Activated B cell treated with CpG ODN at 0.5 μM for 24 hours (primary cell): ENCODE measurements at places on chromosomes 3 and 15. TPM values are rescaled to one million over a fixed set of nuclear protein-coding genes. Genes with fewer than 3 reads are reported as not detected.
A peak's percentile ranks its signal among the peaks of the same experiment; 100 is the strongest.

DNA sequence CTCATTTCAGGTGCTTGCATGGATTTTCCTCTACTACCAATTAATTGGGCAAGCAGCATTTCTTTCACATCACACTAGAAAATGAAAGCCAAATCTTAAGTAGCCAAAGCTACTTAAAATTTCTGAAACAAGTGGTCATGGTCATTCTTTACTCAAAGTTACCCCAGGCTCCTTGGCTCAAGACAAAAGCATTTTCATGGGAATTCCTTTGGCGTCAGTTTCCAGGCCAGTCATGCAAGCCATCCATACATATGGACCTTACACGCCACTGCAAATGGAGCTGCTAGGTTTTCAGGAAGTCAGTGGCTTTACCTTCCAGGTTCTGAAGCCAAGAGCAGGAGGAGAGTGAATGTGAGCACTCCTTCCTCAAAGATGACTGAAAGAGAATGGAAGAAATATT, 83.7 kb upstream of the IL12A start:
- peaks cover 25% of the 10 kb centered on the region for H3K4me1 ChIP-seq
- peak overlapping the region; percentile 68 for H3K27ac ChIP-seq
- no peaks in the 10 kb centered on the region for H3K27me3 ChIP-seq
- DNase-seq: no peak
- H3K36me3 ChIP-seq: no peaks in the 10 kb centered on the region
- H3K4me3 ChIP-seq: no peak overlapping the region

Gene SLC9C1
- 0.24 and 0.58 TPM in 2 replicates for total RNA-seq

Gene IL1RAP
- total RNA-seq: 4.7 and 6.3 TPM in 2 replicates

DNA sequence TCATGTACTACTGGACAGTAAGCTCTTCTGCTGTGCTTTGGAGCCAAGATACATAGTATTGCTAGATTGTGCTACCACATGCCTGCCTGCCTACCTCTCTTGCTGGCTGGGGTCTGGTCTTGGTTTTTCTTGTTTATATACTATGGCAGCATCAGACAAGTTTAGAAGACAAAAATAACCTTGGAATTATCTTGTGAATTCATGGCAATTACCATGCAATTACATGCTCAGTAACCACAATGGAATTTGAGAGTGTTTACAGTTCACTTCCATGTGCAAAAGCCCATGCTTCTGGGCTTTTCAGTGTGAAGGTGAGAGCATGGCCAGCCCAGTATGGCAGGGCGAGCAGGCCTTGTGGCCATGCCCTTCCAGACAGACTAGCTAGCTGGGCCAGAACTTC, 48.0 kb upstream of the C15orf61 start:
- no peaks in the 10 kb centered on the region for H3K36me3 ChIP-seq
- no peaks in the 10 kb centered on the region for H3K27me3 ChIP-seq
- no peak overlapping the region for H3K4me3 ChIP-seq
- H3K27ac ChIP-seq: no peak overlapping the region

Gene RARRES1
- not detected in 2 replicates for total RNA-seq

DNA sequence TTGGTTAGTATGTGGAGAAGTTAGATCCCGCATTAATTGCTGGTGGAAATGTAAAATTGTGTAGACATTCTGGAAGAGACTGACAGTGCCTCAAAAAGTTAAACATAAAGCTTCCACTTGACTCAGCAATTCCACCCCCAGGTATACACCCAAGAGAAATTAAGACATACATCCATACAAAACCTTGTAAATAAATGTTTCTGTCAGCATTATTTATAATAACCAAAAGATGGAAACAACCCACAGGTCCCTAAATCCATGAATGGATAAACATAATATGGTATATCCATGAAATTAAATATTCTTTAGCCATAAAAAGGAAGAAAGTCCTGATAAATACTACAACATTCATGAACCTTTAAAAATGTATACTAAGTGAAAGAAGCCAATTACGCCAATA, 817.4 kb downstream of the NTRK3 start:
- no peak overlapping the region for H3K27ac ChIP-seq
- H3K27me3 ChIP-seq: no peaks in the 10 kb centered on the region
- H3K4me1 ChIP-seq: no peaks in the 10 kb centered on the region
- no peak for DNase-seq

GRCh38 chr3:121809249-121809648, 25.6 kb downstream of the IQCB1 start:
- H3K4me3 ChIP-seq: peak overlapping the region; percentile 72
- DNase-seq: no peak
- peaks cover 72% of the 10 kb centered on the region for H3K36me3 ChIP-seq
- no peaks in the 10 kb centered on the region for H3K27me3 ChIP-seq
- peaks cover 81% of the 10 kb centered on the region for H3K4me1 ChIP-seq

DNA sequence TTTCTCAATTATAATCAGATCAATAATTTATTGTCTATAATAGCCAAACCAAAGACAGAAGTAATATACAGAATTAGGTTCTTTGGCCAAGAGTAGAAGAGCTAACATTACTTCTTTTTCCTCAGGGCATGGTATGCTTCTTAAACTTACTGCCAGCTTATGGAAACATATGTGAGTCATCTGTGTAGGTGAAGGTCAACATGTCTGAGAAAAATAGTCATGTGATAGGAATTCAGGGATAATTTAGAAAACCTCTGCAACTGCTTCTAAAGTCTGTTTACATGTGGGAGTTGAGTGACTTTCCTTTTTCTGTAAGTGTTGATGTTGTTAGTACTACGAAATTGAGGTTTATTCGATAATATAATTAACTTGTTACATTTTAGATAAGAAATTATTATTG, 19.2 kb upstream of the MAP6D1 start:
- H3K27me3 ChIP-seq: no peaks in the 10 kb centered on the region
- H3K4me1 ChIP-seq: no peaks in the 10 kb centered on the region
- no peak overlapping the region for H3K27ac ChIP-seq
- DNase-seq: no peak
- peaks cover 72% of the 10 kb centered on the region for H3K36me3 ChIP-seq
- H3K4me3 ChIP-seq: no peak overlapping the region

GRCh38 chr3:58884453-58884852, 165.4 kb downstream of the CFAP20DC start:
- H3K4me3 ChIP-seq: no peak overlapping the region
- H3K27ac ChIP-seq: no peak overlapping the region
- H3K4me1 ChIP-seq: no peaks in the 10 kb centered on the region
- no peaks in the 10 kb centered on the region for H3K36me3 ChIP-seq
- H3K27me3 ChIP-seq: no peaks in the 10 kb centered on the region
- no peak for DNase-seq

DNA sequence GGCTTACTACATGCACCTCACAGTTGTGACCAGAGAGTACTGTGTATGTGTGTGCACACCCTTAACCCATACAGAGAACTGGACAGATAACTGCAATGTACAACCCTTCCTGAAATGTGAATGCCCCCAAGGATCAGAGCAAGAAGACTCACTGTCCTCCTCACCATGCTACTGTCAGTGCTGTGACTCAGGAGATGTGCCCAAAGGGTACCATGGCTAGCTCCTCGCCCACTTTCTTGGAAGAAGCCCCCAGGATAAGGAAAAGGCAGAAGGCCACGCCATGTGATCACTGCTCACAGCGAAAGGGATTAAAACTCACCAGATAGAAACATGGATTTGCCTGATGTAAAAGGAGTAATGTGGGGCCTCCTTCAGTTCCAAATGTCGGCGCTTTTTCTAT, 41.8 kb downstream of the UBP1 start:
- no peak overlapping the region for H3K4me3 ChIP-seq
- no peaks in the 10 kb centered on the region for H3K27me3 ChIP-seq
- DNase-seq: no peak
- no peak overlapping the region for H3K27ac ChIP-seq

GRCh38 chr15:100862162-100862561, 17.5 kb upstream of the ALDH1A3 start:
- no peaks in the 10 kb centered on the region for H3K4me1 ChIP-seq
- DNase-seq: no peak
- H3K27ac ChIP-seq: no peak overlapping the region
- H3K36me3 ChIP-seq: no peaks in the 10 kb centered on the region

DNA sequence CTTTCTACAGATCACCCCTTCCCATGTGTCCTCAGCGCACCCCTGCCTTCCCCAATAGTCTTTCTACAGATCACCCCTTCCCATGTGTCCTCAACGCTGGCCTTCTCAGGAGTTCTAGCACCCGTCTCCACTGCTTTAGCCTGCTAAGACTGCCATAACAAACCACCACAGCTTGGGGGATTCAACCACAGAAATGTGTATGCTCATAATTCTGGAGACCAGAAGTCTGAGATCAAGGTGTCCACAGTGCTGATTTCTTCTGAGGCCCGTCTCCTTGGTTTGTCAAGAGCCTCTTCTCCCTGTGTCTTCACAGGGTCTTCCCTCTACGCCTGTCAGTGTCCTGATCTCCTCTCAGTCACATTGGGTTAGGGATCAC, 68.1 kb upstream of the CGNL1 start:
- DNase-seq: no peak
- H3K36me3 ChIP-seq: peaks cover 69% of the 10 kb centered on the region
- H3K27ac ChIP-seq: peak overlapping the region; percentile 59
- peaks cover 73% of the 10 kb centered on the region for H3K4me1 ChIP-seq
- H3K27me3 ChIP-seq: no peaks in the 10 kb centered on the region

Gene MCTP2
- total RNA-seq: 46.0 and 54.2 TPM in 2 replicates

- no peaks in the 10 kb centered on the region for H3K27me3 ChIP-seq
- peak overlapping the region; percentile 53 for H3K27ac ChIP-seq
- no peak for DNase-seq
These were observed 17.9 kb downstream of the PSTPIP1 start for GRCh38 chr15:77012868-77013267.

DNA sequence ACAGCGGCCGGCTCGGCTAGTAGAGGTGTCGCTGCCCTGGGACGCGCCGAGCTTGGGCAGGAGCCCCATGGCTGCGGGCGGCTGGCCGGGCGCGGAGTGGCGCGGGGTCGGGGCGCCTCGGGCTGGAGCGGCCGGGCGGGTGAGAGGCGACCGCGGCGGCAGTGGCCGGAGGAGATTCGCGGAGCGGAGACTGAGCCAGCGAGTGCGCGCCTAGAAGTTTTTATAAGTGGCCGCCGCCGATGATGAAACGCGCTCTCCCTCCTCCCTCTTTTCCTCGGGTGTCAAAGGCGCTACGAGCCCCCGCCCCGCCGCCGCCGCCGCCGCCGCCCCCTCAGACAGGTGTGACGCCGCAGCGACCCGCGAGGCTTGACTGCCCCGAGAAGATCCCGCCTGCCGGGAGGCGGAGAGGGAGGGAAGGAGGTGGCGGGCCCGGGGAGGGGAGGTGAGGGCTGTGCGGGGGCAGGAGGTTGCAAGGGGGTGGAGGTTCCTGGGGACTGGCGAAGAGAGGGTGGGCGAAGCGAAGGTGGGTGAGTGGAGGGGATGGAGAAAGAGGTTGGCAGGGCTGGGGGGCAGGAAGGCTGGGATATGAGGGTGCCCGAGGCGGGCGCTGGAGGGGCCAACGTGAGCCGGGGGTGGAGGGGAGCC, at the start of gene SLCO2A1:
Gene SLCO2A1, minus strand, starts transcription at position 192 of the 645 bp plus-strand sequence. Its CDS starts 123 bp downstream, at position 69.
- peaks cover 6% of the 10 kb centered on the region for H3K4me1 ChIP-seq
- H3K4me3 ChIP-seq: peak within 1 kb of the TSS; percentile 7
- H3K27ac ChIP-seq: no peak within 1 kb of the TSS
- DNase-seq: no peak

DNA sequence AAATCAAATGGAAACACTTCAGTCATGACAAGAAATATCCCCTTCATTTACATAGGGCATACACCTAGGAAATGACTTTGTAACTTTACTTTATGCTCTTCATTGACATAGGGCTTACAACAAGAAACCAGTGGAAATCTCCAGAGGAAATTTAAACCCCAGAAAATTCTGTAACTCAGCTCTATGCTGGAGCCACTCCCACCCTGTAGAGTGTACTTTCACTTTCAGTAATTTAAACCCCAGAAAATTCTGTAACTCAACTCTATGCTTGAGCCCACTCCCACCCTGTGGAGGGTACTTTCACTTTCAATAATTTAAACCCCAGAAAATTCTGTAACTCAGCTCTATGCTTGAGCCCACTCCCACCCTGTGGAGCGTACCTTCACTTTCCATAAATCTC, 987.1 kb upstream of the CADM2 start:
- no peak overlapping the region for H3K4me3 ChIP-seq
- H3K27ac ChIP-seq: no peak overlapping the region
- no peaks in the 10 kb centered on the region for H3K4me1 ChIP-seq
- no peaks in the 10 kb centered on the region for H3K36me3 ChIP-seq
- no peaks in the 10 kb centered on the region for H3K27me3 ChIP-seq

DNA sequence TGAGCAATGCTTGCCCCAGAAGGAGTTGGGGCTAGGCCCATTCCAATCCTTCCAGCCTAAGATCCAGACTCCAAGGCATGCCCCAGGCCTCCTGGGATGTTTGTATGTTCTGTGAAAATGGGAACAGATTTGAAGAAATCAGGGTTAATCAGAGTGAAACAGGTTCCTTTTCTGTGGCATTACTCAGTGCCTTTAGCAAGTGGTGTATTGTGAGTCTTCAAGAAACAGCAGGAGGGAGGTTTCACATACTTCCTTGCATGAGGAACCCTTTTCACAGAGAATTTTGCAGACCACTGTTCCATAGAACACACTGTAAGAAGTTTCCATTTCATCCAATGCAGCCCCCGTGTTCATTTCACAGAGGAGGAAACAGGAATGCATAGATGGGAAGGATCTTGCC, 8.4 kb upstream of the CDC25A start:
- H3K27ac ChIP-seq: no peak overlapping the region
- no peak for DNase-seq
- no peak overlapping the region for H3K4me3 ChIP-seq
- H3K27me3 ChIP-seq: no peaks in the 10 kb centered on the region

DNA sequence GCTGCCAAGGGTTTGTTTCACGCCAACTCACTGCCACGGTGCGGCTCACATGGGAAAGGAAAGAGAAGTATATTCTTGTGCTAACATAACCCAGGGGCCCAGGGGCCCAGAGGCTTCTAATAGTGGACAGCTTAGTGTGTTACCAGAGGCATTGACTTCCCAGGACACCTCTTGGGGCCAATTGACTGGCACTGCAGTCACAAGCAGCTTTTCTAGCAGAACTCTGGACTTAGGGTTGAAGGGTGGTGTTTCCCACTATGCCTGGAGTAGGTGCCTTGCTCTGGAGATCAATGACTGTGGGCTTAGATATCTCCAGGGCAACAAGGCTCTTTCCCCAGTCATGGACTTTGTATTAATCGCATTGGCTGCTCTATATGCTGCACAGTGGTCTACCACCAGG, 172.7 kb upstream of the KBTBD8 start:
- no peak overlapping the region for H3K4me3 ChIP-seq
- H3K27me3 ChIP-seq: peaks cover 4% of the 10 kb centered on the region
- DNase-seq: no peak
- no peaks in the 10 kb centered on the region for H3K4me1 ChIP-seq
- H3K36me3 ChIP-seq: no peaks in the 10 kb centered on the region

- H3K36me3 ChIP-seq: no peaks in the 10 kb centered on the region
- no peaks in the 10 kb centered on the region for H3K27me3 ChIP-seq
- H3K4me3 ChIP-seq: no peak overlapping the region
- no peak overlapping the region for H3K27ac ChIP-seq
These were observed 185.1 kb upstream of the SNTN start for GRCh38 chr3:63467392-63467791.

GRCh38 chr3:185927501-185928200, 10.2 kb downstream of the TRA2B start:
- peaks cover 94% of the 10 kb centered on the region for H3K36me3 ChIP-seq
- peaks cover 75% of the 10 kb centered on the region for H3K4me1 ChIP-seq
- DNase-seq: no peak
- H3K27ac ChIP-seq: no peak overlapping the region
- peak overlapping the region; percentile 56 for H3K4me3 ChIP-seq
- no peaks in the 10 kb centered on the region for H3K27me3 ChIP-seq
